A172 (cell line): ENCODE measurements at places on chromosomes 2 and 18.

DNA sequence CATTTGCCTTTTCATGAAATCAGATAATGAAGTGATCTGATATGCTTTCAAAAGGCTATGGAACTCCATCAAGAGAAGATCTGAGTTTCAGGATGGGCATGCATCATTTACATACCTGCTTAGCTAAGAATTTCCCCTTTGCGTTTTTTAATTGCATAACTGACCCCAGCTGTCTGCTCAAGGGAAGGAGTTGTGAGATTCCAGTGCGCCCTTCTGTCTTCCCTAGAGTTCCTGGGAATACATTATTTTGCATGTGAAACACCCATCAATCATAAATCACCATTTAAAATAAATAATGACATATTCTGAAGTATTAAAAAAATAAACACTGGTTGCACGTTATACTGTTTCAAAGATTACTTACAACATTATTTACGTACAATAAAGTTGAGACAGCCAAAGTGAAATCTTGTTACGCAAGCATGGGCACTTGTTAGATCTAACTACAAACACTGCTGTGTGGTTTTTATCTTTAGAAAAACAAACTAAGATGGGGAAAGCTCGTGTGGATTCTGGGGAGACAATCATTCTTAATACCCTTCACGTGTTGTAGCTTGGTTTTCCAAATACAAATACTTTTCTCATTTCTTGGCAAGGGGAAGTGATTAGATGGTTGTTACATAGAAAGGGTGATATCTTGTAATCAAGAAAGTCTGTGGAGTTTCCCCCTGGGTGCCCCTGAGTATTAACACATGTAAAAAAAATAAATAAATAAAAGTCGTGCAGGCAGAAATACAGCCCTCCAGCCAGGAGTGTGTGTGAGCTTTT is 125.7 kb upstream of the LMAN1 start:
- no peak for DNase-seq

DNA sequence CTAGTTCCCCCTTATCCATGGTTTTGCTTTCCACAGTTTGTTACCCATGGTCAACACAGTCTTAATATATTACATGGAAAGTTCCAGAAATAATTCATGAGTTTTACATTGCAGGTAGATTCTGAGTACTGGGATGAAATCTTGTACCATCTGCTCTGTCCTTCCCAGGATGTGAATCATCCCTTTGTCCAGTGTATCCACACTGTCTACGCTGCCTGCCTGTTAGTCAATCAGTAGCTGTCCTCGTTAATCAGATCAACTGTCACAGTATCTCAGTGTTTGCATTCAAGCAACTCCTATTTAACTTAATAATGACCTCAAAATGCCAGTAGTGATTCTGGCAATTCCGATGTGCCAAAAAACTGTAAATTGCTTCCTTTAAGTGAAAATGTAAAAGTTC is 76.3 kb downstream of the DYNC1I2 start:
- peak; percentile 60 for DNase-seq

DNA sequence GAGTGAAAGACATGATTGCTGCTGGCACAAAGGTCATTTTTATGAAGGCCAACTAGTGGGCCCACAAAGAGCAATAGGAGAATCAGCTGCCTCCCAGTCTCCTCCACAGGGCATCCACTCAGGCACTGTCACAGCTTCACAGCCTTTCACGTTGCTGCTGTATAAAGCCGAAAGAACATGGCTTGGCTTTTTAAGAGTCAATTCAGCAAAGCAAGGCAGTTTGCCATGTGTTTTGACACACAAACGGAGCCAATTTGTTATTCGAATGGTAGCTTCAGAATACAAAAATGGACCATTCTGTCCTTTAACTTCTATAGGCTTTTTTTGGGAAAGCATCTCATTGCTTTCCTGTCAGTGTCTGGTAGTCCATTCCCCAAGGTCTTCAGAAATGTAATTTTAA is 283.4 kb upstream of the PARD3B start:
- DNase-seq: no peak

GRCh38 chr2:195500879-195501278 is 156.1 kb upstream of the SLC39A10 start:
- DNase-seq: no peak
